ENCODE measurements at places on chromosomes 5 and 9. TPM values are rescaled to one million over a fixed set of nuclear protein-coding genes. Genes with fewer than 3 reads are reported as not detected.

Gene CARD6
- total RNA-seq, result 0.63 TPM

Gene IFNA13
- total RNA-seq, result not detected

Gene MARCHF11
- total RNA-seq, result not detected

Gene LHX6
- total RNA-seq, result not detected

Gene ANKRD34B
- 1.2 TPM for total RNA-seq

Gene PTRH1
- total RNA-seq, result 47.4 TPM

Gene SHB
- 43.8 TPM for total RNA-seq

Gene IFNA21
- total RNA-seq, result not detected
